ENCODE measurements at places on chromosomes 2 and 18.
A peak's percentile ranks its signal among the peaks of the same experiment; 100 is the strongest.

DNA sequence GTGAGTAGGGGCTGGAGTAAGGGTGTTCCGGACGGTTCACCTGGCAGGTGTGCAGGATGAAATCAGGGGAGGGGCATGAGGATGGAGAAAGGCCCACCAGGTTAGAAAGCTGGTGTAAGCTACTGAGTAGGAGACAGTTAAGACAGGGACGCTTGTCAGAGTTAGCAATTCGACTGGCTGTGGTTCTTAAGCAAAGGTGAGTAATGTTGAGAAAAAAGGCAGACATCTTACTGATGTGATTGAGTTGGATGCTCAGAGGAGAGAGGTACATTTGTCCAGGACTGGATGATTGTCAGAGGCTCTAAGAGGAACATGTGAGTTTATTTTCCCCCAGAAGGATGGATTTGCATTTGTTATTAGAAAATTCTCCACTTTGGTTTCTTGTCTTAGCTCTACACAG lies 90.5 kb upstream of the MGAT5 start:
- DNase-seq: no peak

DNA sequence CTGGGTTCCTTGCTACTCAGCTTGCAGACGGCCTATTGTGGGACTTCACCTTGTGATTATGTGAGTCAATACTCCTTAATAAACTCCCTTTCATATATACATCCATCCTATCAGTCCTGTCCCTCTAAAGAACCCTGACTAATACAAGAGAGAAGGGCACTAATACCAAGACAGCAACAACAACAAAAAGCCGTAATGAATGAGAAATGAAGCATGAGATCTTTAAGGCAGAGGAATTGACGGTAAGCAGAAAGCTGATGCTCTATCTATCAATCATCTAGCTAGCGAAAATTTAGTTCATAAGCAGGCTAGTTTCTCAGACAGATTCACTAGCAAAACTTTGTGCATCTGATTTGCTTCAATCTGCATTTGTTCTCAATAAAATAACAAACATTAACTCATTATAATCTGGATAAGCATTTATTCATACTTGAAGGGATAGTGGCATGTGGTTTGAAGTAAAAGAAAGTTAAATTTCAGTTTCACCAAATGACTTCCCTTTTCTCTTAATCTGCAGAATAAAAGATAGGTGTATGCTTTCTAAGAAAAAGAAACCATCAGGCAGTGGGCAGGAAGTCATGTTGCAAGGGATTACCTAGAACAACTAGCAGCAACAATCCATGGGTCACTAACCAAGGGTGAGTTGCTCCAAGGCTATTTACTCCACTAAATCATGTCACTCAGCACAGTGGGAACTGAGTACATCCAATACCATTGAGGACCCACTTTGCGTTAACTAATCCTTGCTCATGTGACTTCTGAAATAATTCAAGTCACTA lies 376.5 kb downstream of the TMEM182 start:
- no peak for DNase-seq

GRCh38 chr2:68319398-68320117 lies at the start of gene CNRIP1:
Gene CNRIP1, minus strand, starts transcription at chr2:68319949. Its CDS starts 549 bp downstream, at chr2:68319400.
- peak; percentile 78 for DNase-seq

DNA sequence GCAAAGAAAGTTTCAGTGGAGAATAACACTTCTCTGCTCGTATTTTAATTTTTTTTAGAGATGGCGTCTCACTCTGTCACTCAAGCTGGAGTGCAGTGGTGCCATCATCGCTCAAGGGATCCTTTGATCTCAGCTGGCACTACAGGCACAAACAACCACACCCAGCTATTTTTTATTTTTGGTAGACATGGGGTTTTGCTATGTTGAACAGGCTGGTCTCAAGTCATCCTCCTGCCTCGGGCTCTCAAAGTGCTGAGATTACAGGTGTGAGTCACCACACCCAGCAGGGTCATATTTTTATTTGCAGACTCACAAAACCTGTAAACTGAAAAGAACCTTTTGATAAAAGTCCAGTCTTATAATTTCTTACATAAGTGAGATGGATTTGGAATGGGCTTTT lies 2.6 kb downstream of the TRAK2 start:
- DNase-seq: no peak

GRCh38 chr2:217049956-217050355 lies 190.1 kb upstream of the TNP1 start:
- no peak for DNase-seq

DNA sequence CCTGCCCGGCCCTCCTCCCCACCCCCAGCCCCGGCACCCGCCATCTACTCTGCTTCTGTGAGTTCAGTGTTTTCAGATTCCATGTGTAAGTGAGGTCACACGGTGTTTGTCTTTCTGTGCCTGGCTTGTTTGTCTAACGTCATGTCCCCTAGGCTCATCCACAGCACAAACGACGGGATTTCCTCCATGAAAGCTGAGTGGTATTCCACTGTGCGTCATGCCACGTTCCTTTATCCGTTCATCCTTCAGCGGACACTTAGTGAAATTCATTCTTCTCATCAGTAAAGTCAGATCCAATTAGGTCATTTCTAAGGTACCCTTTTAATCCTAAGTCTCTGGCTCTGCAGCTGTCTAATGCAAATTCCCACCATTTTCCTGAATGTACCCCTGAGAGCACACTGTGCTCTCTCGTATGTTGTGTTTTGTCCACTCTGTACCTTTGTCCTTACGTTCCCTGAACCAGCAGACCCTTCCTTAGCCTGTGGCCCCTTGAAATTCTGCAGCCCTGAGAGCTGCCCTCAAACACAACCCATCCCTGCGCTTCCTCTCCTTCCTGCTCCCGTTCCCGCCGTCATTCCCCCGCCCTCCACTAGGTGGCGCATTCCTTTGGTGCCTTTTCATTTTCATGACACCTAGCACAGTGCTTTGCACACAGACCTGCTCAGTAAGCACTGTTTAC lies 44.1 kb downstream of the TRAPPC12 start:
- DNase-seq: peak; percentile 34

DNA sequence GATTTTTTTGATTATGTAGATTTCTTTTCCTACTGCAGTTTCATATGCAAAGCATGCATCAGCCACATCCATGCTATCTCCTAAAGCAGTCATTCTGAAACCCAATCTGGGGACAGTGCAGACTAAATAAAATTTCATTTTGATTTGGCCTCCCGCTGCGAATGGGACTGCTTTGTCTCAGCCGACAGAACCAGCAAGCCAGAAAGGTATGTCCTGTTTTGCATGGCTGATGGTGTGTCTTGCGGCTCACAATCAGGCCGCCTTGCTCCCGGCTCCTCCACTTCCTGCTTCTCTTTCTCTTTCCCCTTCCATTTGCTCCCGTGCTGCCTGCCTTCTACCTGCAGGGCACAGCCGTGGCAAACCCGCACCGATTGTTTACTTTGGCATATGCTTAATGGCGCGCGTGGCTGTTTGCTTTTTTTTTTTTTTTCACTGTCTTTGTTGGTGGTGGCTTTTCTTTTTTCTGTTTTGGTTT lies 419.6 kb upstream of the POU3F3 start:
- no peak for DNase-seq

- no peak for DNase-seq
Observed at GRCh38 chr2:128410035-128410757, 91.5 kb upstream of the HS6ST1 start.

- DNase-seq: peak; percentile 18
Observed at GRCh38 chr2:221060376-221060775, 511.7 kb downstream of the EPHA4 start.

DNA sequence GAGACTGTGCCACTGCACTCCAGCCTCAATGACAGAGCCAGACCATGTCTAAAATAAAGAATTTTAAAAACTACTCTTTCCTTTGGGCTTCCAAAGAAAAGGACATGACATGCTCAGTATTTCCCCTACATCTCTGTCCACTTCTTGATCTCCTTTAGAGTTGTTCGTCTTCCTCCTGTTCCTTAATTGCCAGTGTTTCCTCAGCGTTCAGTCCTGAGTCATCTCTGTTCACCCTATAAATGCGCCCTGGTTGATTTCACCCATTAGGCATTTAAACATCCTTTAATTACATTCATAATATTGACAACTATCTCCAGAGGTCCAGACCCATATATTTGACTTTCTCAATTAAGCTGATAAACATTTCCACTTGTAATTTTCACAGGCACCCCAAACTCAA lies 64.0 kb downstream of the AAK1 start:
- no peak for DNase-seq

GRCh38 chr2:222577341-222577740 lies 78.6 kb downstream of the FARSB start:
- DNase-seq: peak; percentile 21

- DNase-seq: no peak
Observed at GRCh38 chr2:216317831-216318520, 54.3 kb downstream of the MARCHF4 start.

DNA sequence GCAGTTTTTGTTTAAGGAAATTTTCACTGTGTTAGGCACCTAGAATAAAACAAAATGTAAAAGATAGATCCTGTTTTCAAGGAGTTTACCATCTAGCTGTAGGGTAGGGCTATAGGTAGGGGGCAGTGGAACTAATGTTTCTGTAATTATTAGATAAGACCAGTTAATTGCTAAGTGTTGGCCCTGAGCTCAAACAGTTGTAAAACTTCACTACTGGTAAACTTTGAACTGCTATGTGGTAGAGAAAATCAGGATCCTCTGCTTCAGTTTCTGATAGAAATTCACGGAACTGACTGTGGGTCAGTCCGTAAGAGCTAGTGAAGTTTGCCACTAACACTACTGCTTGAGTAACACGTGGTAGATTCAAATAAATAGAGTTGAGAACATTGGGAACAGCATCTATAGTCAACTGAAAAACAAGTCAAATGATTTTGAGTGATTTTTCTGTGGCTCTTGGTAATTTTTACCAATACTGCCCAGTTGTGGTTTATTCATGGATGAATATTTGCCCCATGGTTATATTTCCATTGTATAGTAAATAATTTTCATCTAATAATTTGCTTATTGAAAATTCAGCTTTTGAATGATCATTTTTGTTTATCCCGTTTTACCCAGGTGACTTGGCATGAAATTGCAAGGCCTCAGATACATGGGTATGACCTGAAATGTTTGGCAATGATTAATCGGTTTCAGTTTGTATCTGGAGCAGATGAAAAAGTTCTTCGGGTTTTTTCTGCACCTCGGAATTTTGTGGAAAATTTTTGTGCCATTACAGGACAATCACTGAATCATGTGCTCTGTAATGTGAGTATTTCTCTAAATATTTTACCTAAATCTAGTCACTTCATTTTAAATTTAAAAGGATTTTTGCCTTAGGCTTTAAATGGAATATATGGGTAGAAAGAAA lies 26.4 kb downstream of the ELP2 start:
- peak; percentile 12 for DNase-seq

DNA sequence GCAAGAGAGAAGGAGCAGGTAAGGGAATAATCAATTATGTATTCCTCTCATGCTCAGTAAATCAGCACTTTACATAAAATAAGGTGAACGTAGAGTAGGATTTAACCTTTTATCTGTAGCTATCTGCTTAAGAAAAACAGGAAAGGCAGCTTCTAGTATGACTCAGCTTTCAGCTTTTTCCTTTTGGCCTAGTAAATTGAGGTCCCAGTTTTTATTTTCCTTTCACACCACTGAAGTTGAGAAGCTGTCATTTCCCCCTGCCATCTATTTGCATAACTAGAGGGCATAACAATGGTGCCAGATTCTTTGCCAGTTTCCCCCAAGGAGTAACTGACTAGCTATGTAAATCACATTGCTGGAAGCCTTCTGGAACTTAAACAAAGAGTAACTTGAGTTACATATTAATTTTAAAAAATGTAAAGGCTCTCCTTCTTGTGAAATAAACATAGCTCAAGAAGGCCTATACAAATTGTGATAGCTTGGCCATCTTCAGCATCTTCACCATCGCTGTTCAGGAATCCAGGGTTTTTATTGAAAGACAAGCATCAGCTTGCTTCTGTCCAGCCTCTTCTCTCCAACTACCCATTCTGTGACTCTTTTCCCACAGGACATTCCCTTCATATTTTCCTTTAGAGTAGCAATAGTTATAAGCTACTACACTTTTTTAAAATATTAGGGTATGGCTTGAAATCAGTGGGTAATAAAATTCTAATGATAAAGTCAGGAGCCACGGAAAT lies 97.0 kb downstream of the KYNU start:
- DNase-seq: peak; percentile 73

DNA sequence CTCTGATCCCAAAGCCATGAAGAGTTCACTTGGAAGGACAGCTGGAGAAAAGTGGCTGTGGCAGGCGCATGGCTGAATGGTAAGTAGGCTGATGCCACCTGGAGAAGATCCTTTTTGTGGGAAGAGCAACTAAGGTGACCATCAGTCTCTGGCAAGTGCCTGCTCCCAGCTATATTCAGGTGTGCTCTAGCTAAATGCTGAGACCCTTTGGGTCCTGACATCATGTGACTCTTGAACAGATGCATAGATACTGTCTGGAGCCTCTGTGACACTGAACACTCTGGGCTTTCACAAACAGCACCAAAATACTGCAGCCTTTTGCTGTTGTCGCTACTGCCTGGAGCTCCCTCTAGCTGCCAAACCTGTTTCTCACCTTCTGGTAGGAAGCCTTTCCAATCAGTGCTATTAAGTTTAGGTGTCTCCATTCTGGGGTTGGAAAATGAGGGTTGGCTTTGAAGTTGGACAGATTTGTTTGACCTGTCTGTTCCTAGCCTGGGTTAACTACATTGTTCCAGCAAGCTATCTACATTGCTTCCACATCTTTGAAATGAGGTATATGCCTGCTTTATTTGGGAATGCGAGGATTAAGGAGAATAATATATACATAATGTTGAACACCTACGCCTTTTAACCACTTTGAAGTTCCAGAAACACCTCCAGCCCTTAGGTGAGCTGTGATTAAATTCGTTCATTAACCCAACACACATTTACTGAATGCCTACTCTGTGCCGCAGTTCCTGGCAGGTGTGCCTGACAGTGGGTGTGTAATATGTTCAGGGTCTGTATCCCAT lies 3.1 kb downstream of the EGR4 start:
- peak; percentile 59 for DNase-seq

GRCh38 chr2:71462056-71462605 lies 8.8 kb downstream of the DYSF start:
- no peak for DNase-seq

GRCh38 chr2:233111427-233111826 lies 51.3 kb downstream of the INPP5D start:
- no peak for DNase-seq

- DNase-seq: no peak
Observed at GRCh38 chr2:206218156-206218555, 56.3 kb upstream of the ZDBF2 start.

- DNase-seq: no peak
Observed at GRCh38 chr2:120945832-120946499, 210.3 kb downstream of the GLI2 start.

DNA sequence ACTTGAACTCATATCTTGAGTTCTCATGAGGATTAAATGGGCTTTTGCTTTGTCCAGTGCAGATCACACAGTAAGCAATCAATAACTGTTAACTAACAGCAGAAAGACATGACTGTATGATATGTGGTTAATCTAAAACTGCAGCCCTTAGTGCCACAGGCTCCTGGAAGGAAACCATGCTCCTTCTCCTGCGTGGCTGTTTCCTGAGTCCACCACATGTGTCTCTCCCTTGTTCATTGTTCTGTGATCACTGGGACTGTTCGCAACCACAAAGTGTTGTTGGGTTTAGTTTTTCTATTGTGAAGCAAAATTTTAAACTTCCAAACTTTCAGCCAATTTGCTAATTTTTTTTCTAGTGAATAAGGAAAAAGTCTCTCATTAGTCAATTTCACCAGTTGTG lies 130.9 kb upstream of the PTPRM start:
- DNase-seq: no peak
